Heart right ventricle (tissue), 16 donors: ENCODE measurements at places on chromosomes 16 and 17. TPM values are rescaled to one million over a fixed set of nuclear protein-coding genes. Genes with fewer than 3 reads are reported as not detected.
A peak's percentile ranks its signal among the peaks of the same experiment; 100 is the strongest.

DNA sequence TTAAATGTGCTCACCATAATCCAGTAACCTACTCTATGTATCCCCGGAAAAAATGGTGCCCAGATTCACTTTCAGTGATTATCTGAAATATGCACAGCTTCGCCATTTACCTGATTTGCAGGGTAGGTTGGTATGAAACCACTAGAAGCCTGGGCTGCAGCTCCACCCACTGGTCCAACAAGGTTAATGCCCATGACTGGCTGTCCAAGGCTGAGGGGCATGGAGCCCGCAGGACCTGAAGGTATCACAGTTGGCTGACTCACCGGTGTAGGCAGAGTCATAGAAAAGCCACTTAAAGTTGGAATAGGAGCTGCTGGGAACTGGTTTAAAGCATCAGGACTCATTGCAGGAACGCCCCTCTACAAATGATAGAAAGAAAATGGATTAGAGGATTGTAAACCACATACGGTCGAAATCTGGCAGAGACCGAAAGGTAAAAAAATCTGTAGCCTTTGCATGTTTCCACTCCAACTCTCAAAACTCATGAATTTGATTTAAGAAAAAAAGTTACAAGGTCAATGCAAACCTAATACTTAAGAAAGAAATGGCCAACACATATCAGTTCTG is 38.6 kb downstream of the SYNRG start:
- peak; percentile 16 for DNase-seq
- H3K27me3 ChIP-seq: no peaks in the 10 kb centered on the region
- no peaks in the 10 kb centered on the region for H3K4me1 ChIP-seq
- no peak overlapping the region for H3K27ac ChIP-seq
- H3K4me3 ChIP-seq: no peak overlapping the region

- H3K4me3 ChIP-seq: no peak overlapping the region
- H3K36me3 ChIP-seq: no peaks in the 10 kb centered on the region
- no peak for DNase-seq
Measured at GRCh38 chr16:17451843-17452242, 18.9 kb downstream of the XYLT1 start.

GRCh38 chr17:60392845-60393702 is 1.1 kb upstream of the USP32 start:
- peak overlapping the region; percentile 93 for H3K27ac ChIP-seq
- no peaks in the 10 kb centered on the region for H3K27me3 ChIP-seq
- no peaks in the 10 kb centered on the region for H3K36me3 ChIP-seq
- H3K4me3 ChIP-seq: peak overlapping the region; percentile 73
- no peaks in the 10 kb centered on the region for H3K4me1 ChIP-seq

DNA sequence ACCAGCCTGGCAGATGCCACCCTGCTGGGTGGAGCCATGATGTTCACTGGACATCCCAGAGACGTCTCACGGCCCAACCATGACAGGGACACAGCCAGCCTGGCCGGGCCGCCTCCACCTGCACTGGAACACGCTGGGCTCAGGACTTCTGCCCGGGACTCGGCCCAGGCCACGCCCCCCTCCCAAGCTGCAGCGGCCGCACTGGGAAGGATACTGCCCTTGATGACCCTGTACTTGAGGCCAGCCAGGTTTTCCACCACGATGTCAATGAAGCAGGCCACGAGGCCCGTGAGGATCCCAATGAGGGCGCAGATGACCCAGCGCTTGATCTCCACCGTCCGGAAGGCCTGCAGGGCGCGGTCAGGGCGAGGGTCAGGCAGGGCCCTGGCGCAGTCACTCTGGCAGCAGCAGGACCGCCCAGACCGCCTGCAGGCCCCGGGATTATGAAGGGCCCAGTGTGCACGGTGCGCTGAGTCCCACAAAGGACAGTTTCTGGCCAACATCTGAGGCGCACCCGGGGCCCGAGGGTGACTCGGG is 14.2 kb downstream of the CLCN7 start:
- peaks cover 81% of the 10 kb centered on the region for H3K36me3 ChIP-seq
- no peaks in the 10 kb centered on the region for H3K27me3 ChIP-seq
- no peak overlapping the region for H3K27ac ChIP-seq
- no peaks in the 10 kb centered on the region for H3K4me1 ChIP-seq
- H3K4me3 ChIP-seq: no peak overlapping the region
- peak; percentile 9 for DNase-seq

The ACD gene
- 11.3 TPM for total RNA-seq

The KRTAP2-1 gene
- not detected for total RNA-seq
